ENCODE measurements at places on chromosomes 11 and 22. TPM values are rescaled to one million over a fixed set of nuclear protein-coding genes. Genes with fewer than 3 reads are reported as not detected.

DNA sequence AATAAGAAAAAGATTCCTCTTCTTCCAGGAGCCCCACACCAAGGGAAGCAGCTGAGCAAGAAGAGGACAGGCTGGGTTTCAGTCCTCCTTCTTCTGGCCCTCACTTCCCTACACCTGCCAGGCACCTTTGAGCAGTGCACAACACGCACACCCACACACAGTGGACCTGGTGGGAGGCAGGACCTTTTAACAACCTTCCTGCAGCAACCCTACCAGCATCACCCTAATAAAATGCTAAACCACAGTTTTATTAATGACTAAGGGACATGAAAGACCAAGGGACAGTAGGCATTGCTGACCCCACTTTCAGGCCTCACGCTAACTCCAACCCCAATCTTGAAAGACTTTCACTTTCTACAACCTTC, 12.2 kb downstream of the ARAP1 start:
- DNase-seq: no peak

GRCh38 chr11:22317656-22318055, 20.5 kb upstream of the SLC17A6 start:
- no peak for DNase-seq

DNA sequence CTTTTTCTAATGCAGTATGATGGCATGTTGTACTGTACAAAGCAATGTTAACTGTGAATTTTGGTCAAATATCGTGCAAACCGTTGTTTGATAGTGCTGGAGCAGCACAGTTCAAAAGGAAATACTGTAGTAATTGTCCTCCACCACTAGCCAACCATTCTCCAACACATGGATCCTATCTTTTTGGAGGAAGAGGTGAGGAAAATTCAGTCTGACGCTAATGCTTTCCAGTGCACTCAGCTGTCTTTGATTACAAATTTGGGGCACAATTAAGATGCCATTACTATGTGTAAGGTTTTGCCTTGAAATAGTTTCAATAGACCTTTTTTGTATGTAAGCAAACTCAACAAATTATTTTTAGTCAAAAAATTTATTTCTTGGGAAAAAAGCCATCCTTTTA, 240.5 kb upstream of the CCDC179 start:
- no peak for DNase-seq

- no peak for DNase-seq
These were observed 562 bp downstream of the SHANK2 start for GRCh38 chr11:71251761-71252268.

GRCh38 chr11:62337303-62338181, at the start of gene ASRGL1:
Gene ASRGL1 (plus strand): TSS chr11:62337448. CDS start chr11:62337978, 530 bp downstream.
- peak; percentile 89 for DNase-seq

GRCh38 chr22:19105867-19106802, 16.1 kb downstream of the DGCR2 start:
- peak; percentile 54 for DNase-seq

DNA sequence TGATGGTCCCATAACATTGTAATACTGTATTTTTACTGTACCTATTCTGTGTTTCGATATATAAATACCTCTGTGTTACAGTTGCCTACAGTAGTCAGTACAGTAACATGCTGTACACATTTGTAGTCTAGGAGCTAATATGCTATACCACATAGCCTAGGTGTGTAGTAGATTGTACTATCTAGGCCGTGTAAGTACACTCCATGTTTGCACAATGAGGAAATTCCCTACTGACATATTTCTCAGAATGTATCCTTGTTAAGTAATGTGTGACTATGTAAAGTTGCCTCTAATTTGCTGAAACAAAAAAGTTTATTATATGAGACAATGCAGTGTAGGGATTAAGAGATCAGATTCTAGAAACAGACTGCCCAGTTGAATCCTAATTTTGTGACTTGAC, 21.3 kb downstream of the CAPRIN1 start:
- no peak for DNase-seq

DNA sequence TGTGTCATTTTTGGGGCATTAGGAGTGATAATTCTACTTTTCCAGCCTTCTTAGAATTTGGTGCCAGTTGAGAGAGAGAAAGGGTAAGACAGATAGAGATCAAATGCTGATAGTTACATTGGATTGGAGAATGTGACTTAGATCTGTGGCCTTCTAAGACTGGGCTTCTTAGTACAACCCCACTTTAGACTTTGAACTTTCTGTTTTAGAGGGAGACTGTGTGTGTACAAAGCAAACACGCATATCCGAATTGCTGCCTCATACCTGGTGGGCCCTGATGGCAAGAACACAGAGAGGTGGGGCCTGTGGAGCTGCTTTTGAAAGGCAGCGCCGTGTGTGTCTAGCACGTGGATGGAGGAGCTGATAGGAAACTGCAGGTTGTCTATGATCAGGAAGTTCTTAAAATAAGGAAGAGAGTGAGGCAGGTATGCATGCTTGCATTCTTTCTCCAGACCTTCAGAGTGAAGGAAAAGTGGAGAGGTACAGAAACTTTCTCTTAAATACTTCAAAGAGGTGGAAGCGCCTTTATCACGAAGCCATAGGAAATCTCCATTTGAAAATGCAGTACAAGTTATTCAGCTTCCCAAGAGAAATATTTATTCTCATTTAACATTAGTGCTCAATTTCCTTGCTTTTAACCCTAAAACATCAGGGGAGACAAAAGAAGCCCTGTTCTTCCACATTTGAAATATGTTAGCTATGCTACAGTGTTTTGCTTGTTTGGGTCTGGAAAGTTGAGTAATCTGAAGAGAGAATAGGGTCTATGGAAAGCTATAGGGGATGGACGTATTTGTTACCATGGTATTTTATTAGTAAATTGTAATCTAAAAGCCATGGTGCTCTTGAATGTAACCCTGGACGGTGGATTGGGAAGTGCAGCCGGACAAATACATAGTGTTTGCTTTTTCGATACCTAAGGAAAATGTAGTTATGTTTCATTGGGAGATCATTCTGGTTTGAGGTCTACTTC, 13.7 kb downstream of the PDHX start:
- DNase-seq: no peak

- no peak for DNase-seq
These were observed 41.2 kb downstream of the PARVG start for GRCh38 chr22:44221710-44222475.

DNA sequence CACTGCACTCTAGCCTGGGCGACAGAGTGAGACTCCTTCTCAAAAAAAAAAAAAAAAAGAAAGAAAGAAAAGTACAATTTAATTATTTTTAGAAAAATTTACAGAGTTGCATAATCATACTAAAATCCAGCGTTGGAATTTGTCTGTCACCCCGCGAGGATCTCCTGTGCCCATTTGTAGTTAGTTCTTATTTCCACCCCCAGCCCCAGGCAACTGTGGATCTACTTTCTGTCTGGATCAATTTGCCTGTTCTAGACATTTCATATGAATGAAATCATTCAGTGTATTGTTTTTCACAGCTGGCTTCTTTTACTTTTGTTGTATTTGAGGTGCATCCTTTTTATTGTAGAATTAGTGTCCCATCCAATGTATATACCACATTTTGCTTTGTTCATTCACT, 102.6 kb upstream of the RASSF10 start:
- DNase-seq: no peak

DNA sequence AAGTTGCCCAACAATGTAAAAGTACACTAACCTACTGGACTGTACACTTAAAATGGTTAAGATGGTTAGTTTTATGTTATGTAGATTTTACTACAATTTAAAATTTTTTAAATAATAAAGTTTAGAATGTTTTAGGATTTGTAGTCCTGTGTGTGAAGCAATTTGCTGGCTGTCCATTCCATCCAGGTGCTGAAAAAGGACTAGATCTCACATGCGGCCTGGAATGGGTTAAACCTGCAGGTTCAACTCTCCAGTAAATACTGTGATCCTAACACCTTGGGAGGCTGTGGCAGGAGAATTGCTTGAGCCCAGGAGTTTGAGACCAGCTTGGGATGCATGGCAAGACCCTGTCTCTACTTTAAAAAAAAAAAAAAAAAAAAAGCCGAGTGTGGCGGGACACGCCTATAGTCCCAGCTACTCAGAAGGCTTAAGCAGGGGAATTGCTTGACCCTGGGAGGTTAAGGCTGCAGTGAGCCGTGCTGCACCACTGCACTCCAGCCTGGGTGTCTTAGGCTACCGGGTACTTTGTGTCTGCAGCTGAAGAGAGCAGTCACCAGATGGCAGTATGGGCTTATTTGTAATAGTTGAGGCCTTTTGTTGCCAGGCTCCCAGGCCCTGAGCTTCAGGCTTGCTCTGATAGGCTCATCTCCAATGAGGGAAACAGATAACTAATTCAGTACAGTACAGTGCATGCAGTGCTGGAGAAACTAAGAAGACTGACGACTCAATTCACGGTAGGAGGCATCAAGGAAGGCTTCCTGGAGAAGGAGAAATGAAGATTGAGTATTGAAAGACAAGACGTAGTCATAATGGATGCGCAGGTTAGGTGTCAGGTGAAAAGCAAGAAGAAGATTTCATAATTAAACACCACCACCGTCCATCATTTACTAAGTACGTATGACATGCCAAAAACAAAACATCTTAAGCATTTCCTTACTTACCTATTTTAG, 64.7 kb upstream of the ASPHD2 start:
- peak; percentile 61 for DNase-seq

GRCh38 chr22:28269277-28269676, 350.2 kb upstream of the PITPNB start:
- no peak for DNase-seq

DNA sequence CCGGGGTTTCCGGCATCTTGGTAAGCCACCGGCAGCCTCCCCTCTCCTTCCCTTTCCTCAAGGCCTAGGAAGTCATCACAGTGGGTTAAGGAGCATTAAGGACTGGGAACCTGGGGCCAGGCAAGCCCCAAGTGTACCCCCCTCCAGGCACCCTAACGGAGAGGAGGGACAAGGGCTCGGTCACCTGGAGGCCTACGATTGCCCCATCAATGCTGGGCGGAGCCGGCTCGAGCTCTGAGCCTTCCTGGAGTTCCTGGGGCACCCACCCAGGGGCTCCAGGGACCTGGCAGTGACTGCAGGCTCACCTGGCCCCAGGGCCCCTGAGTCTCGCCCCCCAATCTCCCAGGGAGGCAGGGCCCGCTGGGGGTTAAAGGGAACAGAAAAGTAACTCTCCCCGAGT, 34.5 kb upstream of the EIF3D start:
- DNase-seq: no peak

- no peak for DNase-seq
These were observed 54.4 kb upstream of the DRD2 start for GRCh38 chr11:113529606-113530005.

DNA sequence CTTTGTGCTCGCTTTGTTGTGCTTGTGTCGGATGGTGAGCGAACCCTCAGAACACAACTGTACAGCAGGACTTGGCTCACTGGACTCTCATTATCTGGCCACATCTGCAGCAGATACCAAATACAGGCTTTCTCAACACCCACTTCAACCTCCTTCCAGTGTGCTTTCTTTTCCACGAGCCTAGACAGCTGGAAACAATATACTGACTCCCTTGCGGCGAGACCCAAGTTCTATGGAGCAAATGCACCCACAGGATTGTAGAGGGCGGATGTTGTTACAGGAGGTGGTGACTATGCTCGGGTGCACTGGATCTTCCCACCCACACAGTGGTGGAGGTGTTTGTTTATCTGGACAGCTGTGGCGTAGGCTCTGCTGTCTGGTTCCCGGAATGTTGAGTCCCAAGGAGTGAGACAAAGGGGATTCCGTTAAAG, 204.3 kb downstream of the TENM4 start:
- DNase-seq: no peak

DNA sequence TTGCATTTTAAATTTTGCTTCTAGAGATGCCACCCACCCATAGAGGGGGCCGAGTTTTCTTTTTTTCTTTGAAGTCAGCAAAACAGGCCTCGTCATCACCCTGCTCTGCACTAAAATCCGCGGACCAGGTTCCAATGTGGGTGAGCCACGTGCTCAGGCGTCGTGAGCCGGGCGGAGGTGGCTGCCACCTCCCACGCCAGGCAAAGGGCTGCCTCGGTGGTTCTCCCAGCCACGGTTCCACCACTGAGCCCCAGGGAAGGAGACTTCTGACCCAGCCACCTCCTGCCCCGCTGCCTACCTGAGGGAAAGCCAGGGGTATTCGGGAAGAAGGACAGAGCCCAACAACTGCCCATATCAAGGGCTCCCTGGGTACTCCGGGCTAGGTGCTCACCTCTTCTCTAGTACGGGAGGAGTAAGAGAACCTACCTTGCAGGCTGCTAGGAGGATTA, 45.3 kb downstream of the MN1 start:
- DNase-seq: no peak

- DNase-seq: no peak
These were observed 868 bp upstream of the SYCE3 start for GRCh38 chr22:50563413-50564160.

GRCh38 chr22:38355275-38355674, 38.0 kb upstream of the CSNK1E start:
- DNase-seq: peak; percentile 51

GRCh38 chr11:45096636-45097035, 49.8 kb upstream of the PRDM11 start:
- no peak for DNase-seq

GRCh38 chr11:100756559-100756958, 69.5 kb downstream of the ARHGAP42 start:
- DNase-seq: no peak

- no peak for DNase-seq
These were observed 79.9 kb upstream of the PRR5 start for GRCh38 chr22:44622147-44622427.

GRCh38 chr11:117884994-117885393, 8.5 kb upstream of the FXYD6 start:
- peak; percentile 45 for DNase-seq

- no peak for DNase-seq
These were observed 176.2 kb upstream of the FAT3 start for GRCh38 chr11:92048415-92048814.

DNA sequence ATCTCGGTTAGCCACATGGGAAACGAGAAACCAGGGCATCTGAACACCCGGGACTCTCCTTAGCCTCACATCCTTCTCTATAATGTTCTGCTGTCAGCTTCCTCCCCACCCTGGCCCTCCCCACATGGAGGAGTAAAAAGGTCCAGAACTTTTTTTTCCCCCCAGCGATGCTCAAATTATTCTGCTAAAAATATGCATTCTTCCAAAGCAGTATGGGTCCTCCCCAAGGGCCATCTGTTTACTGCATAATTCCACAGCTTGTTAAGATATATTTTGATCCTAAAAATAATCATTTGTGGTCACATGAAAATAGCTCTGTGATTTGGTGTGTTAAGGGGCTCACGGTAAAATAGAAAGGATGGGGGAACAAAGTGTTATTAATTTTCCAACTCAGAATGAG, 281.5 kb upstream of the NARS2 start:
- no peak for DNase-seq

GRCh38 chr11:279966-280705, 1.9 kb downstream of the NLRP6 start:
- peak; percentile 57 for DNase-seq

- DNase-seq: no peak
These were observed 18.4 kb upstream of the TAB1 start for GRCh38 chr22:39381009-39381755.

Gene ANO1
- 3.4 TPM for total RNA-seq

Gene MS4A4E
- total RNA-seq: 7.1 TPM

Gene SMIM38
- total RNA-seq: 2.2 TPM

Gene NPTXR
- total RNA-seq: 6.9 TPM

Gene OR4X2
- total RNA-seq: not detected

Gene PVALB
- not detected for total RNA-seq

Gene EMID1
- 3.7 TPM for total RNA-seq
